Renal cortex interstitium (tissue), 15 donors: ENCODE measurements at places on chromosomes 5 and 9. TPM values are rescaled to one million over a fixed set of nuclear protein-coding genes. Genes with fewer than 3 reads are reported as not detected.
A peak's percentile ranks its signal among the peaks of the same experiment; 100 is the strongest.

The GABRA6 gene
- not detected for polyA plus RNA-seq

DNA sequence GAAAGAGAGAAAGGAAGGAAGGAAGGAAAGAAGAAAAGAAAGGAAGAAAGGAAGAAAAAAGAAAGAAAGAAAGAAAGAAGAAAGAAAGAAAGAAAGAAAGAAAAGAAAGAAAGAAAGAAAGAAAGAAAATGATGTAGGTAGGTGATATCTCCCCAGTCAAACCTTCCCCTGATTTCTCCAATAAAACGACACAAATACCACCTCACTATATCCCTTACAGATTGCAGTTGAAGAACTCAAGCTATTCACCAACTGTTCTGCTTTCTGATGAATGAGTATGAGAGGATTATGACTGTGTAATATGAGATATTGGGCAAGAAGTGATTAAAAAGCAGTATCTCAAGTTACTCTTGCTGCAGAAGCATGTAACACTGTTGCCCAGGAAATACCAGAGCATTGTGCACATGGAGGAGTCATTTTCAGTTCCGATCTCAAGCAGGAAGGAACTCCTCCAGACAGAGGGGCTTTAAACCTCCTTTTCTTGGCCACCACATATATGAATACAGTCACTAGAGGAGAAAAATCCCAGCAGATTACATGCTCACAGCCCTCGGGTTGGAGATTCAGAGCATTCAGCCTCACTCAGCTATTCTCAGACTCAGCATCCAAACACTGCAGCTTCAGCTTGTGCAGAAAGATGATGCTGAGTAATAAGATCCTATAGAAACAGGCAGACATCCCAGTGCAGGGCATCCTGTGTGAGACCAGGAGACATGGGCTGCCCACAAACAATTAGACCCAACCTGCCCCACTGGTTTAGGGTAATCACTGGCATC lies 61.4 kb downstream of the UGCG start:
- DNase-seq: peak; percentile 38

The GPR150 gene
- not detected for polyA plus RNA-seq

DNA sequence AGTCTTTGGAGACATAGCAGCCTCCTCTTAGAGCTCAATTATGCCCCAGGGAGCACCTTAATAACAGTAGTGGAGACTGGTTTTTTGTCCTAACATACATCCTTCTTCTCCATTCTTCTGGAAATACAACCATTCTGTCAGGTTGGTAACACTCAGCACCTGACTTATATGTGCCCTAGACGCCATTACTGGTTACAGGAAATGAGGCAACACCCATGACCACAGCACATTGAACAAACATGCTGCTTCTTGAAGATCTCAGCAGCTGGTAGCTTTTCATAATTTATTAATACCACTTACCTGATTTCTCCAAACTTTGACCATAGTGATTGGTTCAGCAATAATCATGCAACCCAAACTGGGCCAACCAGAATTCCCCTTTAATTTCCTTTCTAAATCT lies 25.1 kb upstream of the TRPM3 start:
- DNase-seq: no peak

DNA sequence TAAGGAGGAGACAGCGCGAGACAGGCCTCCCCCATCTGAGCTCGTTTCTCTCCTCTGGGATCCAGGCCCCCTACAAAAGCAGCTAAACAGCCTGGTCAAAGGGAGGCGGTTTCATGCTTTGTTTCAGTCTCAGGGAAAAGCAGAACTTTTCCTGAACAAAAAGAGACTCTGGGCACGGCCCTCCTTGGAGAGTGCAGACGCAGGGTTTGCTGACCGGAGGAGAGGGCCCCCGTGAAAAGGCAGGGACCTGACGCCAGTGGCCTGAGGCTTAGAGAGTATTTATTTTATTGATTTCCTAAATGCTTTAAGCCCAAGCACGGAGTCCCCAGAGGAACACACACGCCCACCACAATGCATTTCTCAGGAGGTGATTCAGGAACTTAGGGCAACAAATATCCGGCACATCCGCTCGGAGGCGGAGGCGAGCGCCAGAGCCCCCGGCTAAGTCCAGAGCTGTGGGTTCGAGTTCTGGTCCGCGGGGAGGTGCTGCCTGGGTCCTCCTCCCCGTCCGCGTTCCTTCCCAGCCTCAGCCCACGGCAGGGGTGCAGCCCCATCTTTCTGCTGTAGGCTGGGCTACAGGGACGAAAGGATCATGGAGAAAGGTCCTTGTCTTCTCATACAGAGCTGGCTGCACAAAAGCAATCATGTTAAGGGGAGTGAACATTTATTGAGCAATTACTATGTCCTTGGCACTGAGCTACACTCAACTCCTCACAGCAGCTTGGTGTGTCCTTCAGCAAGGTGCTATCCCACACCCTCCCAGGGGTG lies 40.0 kb downstream of the PTGES start:
- no peak for DNase-seq

DNA sequence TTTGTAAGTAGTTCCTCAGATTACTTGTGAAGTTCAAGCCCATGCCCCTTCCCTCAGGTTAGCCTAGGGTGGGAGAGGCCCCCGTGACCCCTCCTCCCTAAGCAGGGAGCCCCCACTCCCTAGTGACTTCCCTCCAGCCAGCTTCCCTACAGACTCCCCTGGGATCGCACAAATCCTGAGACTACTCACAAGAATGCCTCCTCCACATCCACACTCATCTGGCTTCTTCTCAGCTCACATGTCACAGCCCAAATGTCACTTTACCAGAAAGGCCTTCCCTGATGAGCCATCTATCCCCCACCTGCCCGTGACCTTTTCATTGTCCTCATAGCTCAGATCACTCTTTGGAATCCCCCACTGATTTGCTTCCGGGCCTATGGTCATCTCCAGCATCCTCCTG lies 96.7 kb upstream of the ARAP3 start:
- DNase-seq: no peak

DNA sequence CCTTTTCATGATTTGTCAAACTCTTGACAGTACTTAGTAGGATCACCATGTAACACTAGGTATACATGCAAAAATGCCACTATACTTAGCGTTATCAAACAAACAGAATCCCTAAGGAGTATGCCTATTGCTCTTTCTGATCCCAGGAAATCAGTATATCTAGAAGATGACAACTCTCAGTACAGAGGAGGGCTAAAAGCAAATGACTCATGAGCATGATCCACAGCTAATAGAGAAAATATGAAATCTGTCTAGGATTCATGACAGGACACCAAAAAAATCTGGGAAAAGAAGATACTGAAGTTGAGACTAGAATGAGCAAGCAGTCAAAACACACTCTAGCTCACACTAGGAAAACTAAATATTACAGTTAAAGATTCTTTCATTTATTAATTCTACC lies 89.2 kb downstream of the RAPGEF6 start:
- DNase-seq: no peak

The SIT1 gene
- polyA plus RNA-seq: 0.28 TPM

The SLC46A2 gene
- 0.06 TPM for polyA plus RNA-seq

DNA sequence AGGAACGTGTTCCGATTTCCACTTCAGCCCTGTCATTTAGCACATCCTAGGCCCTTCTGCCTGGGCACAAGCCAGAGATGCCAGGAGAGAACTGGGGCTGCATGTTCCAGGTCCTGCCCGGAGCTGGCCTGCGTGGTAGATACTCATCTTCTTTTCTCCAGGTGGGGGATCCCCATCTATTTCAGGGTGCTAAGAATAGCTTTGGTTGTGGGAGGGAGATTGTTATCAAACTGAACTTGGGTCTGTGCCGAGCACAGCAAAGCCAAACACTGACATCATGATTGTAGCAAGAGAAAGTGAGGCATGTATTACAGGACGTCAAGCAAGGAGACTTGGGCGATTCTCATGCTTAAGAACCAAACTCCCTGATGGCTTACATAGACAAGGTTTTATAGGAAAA lies 18.2 kb downstream of the C9orf153 start:
- DNase-seq: no peak

DNA sequence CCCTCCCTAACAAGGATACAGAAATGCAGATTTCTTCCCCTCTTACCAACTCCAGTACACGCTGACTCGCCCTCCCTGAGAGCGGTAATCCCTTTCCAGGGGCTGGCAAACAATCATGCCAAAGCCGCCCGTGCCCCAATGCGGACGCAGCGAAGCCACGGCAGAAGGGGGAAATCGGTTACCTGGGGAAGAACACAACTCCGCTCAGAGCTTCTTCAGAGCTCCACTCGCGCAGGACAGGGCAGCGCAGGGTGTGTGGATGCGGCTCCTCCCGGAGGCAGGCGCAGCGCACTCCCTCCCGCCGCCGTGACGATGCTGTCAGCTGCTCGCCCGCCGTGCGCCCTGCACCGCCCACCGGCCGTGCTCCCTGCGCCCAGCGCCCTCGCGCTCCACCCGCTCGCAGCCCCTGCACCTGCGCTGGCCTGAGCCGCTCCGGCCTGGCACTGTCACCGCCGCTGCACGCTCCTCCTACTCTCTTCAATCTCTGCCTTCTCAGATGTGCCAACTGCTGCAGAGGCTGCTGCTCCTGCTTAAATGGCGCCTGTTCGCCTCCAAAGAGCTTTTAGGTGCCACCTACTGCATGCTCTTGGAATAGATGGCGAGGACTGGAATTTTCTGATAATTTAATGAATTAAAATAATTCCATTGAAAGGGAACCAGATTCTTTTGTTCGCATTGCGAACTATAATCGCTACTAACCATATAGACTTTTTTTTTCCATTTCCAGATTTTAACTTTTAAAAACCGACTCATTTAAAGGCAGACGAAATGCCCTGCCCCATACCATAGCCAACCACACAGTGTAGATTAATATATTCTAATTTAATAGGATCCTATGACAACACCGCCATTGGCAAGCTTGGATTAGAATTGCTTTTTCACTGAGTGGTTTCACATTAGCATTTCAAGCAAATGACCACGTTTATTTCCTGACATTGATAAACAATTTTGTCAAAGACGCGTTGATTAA lies at the start of gene DIRAS2:
TSS of gene DIRAS2 (minus strand) at position 255 of the 970 bp plus-strand sequence. CDS start 28,997 bp downstream, outside the sequence.
- DNase-seq: peak; percentile 23

GRCh38 chr5:19401032-19401431 lies 587.0 kb downstream of the CDH18 start:
- no peak for DNase-seq

The KCNV2 gene
- polyA plus RNA-seq: 0.10 TPM

DNA sequence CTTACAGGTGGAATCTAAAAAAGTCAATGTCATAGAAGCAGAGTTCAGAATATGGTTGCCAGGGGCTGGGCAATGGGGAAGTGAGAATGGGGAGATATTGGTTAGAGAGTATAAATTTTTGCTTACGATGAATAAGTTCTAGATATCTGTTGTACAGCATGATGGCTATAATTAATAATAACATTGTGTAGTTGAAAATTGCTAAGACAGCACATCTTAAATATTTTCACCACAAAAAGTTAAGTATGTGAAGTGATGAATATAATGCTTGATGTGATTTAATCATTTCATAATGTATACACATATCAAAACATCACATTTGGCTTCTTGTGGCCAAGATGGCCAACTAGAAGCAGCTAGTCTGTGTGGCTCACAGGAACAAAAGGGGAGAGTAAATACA lies 425.9 kb upstream of the ACO1 start:
- DNase-seq: no peak

The LHX3 gene
- polyA plus RNA-seq: not detected

DNA sequence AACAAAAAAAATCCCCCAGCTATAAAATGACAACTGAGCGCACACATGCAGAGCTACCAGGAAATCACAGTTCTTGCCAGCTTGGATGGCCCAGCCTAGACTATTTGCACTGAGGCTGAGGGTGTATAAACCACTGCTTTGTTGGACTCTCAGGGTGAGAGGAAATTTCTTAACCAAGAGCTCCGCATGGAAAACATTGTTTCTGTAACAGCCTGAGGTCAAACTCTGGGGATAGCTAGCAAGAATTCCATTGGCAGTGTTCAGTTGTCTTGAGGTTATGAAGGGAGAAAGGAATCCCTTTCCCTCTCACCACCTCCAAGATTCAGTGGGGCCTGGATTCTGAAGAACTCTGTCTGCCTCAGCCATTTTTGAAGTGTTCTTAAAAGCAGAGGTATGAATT lies 360.0 kb downstream of the OSTF1 start:
- DNase-seq: no peak

- DNase-seq: no peak
Measured at GRCh38 chr9:8224381-8224801, 424.8 kb upstream of the DMAC1 start.

GRCh38 chr5:148336704-148337435 lies 1.5 kb downstream of the SPINK9 start:
- DNase-seq: no peak

DNA sequence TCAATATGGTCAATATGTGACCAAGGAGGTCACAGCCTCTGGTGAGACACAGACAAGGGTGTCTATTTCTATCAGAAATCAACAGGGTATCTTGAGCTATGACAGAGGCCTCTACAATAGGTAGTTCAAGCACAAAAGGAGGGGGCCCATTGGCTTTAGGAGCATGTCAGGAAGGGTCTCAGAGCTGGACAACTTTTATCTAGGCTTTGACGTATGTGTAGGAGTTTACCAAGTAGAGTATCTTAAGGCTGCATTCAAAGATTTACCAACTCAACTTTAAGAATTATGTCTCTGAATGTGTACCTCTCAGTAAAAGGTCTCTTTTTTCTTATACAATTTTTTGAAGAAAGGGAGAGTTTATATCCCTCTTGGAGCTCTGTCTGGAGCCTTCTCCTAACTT lies 297.2 kb downstream of the NSG2 start:
- no peak for DNase-seq

GRCh38 chr9:133592731-133593409 lies 16.3 kb downstream of the FAM163B start:
- no peak for DNase-seq

The ROPN1L gene
- 1.1 TPM for polyA plus RNA-seq

DNA sequence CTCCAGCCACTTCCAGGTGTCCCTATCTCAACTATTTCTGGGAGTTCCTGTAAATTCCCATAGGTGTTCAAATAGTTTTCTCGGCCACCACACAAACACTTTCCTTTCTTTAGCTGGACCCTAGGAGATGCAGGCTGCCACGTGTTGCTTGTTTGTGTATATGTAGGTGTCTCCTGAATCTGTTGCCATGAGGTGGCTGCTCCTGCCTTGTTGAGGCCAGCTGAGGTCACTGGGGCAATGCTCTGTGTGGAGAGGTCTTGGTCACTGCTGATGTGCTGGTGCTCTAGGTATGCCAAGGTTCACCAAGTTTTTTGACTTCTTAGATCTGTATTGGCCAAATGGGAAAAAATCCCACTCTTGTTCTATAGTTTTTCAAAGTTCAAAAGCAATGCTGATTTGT lies 132.5 kb upstream of the CHD1 start:
- no peak for DNase-seq

The PAEP gene
- polyA plus RNA-seq: not detected

GRCh38 chr9:13450723-13451122 lies 171.2 kb upstream of the MPDZ start:
- no peak for DNase-seq

The SPATA31D4 gene
- polyA plus RNA-seq: not detected

The ANKHD1 gene
- 120 TPM for polyA plus RNA-seq

The PCDHB7 gene
- polyA plus RNA-seq: 4.0 TPM

The ADGRV1 gene
- 12.4 TPM for polyA plus RNA-seq
